MG63 (cell line): ENCODE measurements at places on chromosomes 1 and 21.

GRCh38 chr1:209116705-209117104, 466.8 kb upstream of the CAMK1G start:
- DNase-seq = no peak

GRCh38 chr1:117574161-117574835, 31.6 kb upstream of the TENT5C start:
- no peak for DNase-seq

DNA sequence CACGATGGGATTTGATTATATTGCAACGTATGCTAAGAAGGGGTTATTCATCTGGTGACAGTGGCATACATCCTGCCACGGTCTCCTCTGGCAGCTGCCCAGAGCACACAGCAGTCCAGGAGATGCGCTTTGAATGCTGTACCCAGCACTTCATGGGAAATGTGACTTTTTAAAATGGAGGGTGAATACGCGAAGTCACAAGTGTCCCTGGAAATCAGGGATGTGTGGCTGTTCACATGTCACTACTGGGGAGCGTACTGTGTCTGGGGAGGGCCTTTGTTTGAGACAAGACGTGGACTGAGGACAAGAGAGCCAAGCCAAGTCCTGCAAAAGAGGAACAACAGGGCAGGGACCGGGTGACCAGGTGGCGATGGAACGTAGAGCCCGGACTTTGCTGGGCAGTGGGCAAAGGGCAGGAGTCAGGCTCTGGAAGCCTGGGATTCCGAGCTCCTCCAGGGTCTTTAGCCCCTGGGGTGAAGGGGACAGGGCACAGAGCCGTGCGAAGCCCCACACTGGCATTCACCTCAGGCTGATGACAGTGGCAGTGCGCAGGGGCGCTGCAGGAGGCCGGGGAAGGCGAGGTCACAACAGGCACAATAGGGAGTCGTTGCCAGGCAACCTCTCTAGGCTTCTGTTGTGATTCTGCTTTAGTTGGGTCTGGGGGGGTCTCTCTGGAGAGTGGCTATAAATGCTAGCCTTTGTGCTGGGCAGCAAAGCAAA, 11.4 kb upstream of the ZBTB21 start:
- DNase-seq = no peak

DNA sequence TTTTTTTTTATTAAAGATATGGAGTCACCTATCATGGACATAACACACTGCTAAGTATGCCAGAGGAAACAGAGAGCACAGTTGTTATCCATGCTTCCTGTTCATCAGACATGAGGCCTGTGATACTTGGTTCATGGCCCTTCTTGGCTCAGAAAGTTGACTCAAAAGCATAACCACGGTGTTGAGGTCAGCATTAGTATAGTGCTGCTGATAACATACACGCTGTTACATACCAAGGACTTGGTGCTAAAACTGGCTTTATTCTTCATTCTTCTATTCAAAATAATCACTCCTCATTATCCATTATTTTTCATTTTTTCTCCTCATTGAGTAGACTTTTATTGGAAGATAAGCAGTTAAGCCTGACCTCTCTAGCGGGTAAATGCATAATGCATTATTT, 464.1 kb downstream of the ADGRL2 start:
- DNase-seq = no peak

GRCh38 chr1:150302338-150302737, 8.7 kb downstream of the MRPS21 start:
- no peak for DNase-seq

DNA sequence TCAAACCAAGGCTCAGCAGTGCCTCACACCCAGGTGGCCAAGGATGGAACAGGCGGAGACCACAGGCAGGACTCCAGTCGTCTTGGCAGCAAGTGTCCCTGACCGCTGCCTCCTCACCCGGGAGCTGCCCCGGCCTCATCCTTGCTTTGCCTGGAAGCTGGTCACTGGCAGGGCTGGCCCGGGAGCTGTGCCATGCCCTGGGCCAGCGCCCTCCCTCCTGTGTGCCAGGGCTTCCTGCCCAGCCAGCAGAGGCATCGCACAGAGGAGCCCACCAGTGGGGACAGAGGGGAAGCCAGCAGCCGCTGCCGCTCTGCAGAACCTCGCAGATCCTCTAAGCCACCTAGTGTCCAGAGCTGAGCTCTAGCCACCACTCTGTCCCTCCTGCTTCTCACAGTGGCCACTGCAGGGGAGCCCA, 7.8 kb downstream of the CASZ1 start:
- peak; percentile 63 for DNase-seq

DNA sequence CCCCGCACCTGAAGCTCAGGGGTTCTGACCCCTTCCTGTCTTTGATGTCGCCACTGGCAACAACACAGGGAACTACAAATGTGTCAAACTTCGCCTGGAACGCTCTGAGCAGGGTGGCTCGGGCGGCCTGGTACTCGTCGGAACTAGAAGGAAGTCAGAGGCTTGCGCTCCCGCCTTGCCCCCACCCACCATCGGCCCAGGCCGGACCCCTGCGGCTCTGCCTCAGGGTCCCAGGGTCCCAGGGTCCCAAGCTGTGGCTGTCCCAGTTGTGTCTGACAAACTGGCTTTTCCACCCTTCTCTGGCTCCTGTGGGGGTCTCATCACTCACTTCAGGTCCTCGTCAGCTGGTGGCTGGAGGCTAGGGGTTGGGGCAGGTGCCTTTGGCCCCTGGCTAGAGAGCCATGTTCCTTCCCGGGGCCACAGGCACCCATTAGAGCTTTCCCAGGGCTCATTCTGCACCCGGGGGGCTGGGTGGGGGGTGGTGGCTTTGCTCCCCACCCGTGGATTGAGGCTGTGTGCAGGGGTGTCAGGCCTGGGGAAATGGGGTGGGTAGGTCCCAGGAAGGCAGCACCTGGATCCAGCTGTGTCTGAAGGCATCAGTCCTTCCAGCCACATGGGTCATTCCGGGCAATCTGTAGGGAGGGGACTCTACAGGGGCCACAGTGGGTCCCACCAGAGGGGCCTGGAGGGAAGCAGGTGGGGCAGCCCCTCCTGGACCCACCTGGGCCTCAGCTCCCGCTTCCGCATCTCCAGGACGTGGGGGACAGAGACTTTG, 8.0 kb upstream of the TMEM52 start:
- no peak for DNase-seq

- DNase-seq = no peak
These were observed 261 bp upstream of the CCDC24 start for GRCh38 chr1:43991200-43991475.

DNA sequence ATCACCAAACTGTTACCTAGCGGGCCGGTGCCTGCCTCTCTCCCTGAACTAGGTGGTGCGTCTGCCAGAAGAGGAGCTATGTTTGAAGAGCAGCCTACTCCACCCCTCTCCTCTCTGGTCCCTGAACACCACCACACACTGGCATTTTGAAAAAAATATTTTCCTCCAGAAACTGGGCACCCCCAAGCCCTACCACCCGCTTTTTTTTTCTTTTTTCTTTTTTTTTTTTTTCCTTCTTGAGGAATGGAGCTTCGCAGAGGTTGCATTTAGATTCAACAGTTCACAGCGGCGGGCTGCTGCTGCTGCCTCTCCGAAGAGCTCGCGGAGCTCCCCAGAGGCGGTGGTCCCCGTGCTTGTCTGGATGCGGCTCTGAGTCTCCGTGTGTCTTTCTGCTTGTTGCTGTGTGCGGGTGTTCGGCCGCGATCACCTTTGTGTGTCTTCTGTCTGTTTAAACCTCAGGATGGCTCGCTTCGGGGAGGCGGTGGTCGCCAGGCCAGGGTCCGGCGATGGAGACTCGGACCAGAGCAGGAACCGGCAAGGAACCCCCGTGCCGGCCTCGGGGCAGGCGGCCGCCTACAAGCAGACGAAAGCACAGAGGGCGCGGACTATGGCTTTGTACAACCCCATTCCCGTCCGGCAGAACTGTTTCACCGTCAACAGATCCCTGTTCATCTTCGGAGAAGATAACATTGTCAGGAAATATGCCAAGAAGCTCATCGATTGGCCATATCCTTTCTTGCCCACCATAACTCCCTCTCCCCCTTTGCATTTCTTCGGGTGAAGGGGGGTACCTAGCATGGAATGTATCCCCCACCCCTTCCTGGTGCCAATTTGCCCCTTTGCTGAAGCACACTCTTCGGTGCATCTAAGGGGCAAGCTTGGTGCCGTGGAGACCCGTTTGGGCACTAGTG, at the start of gene CACNA1E:
TSS of gene CACNA1E (plus strand) at position 233 of the 911 bp plus-strand sequence. CDS start at position 461, 228 bp downstream.
- DNase-seq = no peak

DNA sequence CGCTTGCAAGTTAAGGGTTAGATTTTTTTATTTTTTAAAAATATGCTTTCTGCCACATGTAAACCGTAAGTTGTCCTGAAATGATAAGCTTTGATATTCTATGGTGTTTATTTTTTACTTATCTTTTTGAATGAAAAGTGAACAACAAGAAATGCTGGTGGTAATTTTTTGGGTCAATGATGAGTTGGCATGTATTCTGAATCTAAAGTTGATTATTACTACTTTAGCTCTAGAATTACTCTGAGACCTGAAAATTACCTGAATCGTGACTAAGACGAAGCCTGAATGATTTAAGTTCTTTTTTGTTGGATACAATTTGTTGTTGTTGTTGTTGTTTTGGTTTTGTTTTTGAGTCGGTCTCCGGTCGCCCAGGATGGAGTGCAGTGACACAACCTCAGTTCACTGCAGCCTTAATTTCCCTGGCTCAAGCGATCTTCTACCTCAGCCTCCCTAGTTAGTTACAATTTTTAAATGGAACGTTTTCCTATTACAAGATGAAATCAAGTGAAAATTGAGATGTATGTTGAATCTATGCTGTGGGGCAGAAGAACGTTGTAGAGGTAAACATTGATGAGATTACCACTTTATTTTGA, 941 bp downstream of the RABGGTB start:
- no peak for DNase-seq

GRCh38 chr1:45563843-45564242, 13.2 kb downstream of the AKR1A1 start:
- DNase-seq = no peak

GRCh38 chr1:203769505-203770343, 4.7 kb downstream of the LAX1 start:
- peak; percentile 89 for DNase-seq

DNA sequence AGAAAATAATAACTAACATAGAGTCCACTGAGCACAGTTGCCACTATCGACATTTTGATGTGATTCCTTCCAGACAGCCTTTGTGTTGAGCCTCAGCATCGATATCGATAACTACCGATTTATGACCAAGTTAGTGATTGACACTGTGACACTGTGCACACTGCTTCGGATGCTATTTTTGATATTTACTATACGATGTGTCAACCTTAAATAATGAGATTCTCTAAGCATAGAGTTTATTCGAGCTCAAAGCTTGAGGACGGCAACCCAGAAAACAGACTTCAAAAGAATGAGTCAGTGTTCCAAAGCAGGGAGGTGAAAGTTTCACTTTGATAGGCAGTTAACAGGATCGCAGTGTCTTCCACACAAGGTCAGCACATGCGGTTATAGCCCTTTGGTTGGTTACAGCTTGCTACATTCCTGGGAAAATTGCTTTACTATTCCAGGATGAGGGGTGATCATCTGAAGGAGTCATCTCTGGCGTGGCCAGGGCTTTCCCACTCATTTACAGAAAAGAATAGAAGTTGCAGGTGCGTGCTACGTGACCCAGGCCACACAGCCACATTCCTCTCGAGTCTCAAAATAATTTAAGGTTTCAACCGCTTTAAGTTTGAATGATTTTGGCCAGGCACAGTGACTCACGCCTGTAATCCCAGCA, 53.6 kb upstream of the EFHD2 start:
- peak; percentile 28 for DNase-seq

DNA sequence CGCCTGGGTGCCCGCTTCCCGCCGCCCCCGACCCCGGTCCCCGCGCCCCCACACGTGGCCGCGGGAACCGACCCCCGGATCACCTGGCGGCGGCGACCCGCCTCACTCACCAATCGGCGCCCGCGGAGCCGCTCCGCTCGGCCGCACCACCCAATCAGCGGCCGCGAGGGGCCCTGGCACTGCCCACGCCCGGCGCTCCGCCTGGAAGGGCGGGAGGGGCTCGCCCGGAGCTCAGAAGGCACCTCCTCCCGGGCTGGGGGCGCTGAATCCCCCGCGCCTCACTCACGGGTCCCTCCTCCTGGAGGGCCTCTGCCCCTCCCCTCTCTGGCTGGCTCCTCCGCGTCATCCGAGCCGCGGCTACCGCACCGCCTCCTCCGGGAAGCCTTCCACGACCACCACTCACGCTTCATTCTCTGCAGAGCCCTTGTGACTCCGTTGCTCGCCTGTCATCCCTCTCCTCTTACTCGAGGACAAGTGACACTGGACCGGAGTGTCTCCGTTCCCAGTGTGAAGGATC, 374 bp downstream of the SH2D5 start:
- DNase-seq = peak; percentile 74

DNA sequence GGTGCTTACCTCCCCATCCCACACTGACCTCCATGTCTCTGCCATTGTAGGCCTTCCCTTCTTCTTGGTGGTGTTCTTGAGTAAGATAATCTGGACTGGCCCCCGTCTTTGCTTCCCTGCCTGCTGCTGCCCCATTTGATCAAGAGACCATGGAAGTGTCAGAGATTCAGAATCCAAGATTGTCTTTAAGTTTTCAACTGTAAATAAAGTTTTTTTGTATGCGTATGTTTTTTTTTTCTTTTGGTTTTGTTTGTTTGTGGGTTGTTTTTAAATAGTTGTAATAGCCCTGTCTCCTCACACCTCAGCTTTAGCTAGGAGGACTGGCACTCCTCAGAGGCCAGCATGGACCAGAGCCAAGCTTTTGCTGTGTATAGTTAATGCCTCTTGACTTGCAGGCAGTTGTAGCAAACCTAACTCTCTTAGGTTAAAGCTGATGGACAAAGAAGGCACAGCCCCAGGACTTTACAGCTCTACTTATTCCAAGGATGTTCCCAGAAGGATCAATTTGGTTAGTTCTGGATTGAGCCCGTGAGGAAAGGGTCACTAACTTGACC, 5.6 kb upstream of the YBX1 start:
- DNase-seq = no peak

DNA sequence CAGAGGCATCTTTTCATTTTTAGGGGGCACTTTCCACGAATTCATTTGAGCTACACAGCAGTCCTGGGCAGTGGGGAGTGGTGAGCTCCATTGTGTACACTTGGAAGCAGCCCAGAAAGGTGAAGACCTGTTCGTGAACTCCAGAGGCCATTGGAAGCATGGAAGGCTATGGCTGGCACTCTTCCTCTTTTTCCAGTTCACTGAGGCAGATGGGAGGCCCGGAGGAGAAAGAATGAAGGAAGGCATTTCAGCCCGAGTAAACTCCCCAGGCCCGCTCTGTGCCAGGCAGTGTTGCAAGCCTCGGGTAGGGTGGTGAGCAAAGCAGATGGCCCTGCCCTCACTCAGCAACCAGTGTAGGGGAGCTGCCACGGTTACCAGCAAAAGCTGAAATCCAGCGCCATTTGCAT, 673 bp upstream of the DHCR24 start:
- peak; percentile 48 for DNase-seq

- DNase-seq = no peak
These were observed 21.5 kb downstream of the AGPAT3 start for GRCh38 chr21:43886565-43886964.
